Activated CD4-positive, alpha-beta T cell treated with anti-CD3 and anti-CD28 coated beads, Interleukin-2, amount 50 U/mL, for 1 hour (primary cell): ENCODE measurements at places on chromosomes 2 and 18.

DNA sequence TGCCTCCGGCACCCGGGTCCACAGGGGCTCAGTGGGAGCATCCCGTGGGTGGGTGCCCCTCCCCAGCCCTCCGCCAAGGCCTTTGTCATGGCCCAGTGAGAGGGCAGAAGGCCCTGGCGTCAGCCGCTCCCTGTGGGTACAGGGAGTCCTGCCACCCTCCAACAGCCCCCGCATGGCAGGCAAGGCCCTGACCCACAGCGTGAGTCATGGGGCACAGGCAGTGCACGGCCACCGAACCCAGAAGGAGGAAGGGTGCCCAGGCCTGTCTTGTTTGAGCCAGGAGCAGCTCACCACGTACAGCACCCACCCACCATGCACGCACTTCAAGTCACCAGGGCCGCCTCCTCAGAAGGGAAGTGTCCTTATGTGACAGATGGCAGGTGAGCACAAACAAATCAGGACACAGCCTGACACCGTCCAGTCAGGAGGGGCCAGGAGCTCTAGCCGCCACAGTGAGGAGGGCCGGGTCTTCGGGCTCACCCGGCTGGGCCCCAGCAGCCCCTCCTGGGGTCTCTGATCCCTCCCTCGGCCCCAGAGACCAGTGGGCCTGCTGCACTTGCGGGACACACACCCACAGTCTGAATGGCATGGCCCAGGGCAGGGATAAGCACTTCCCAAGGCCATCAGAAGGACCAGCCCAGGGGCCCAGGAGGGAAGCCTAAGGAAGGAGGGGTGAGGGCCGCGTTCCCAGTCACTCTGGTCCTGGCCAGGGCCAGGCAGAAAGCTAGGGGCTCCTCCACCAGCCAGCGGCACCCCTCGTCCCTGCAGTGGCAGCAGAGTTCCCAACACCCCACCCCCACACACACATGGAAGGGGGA lies 25.8 kb downstream of the BIN1 start:
- peak; percentile 45 for DNase-seq

GRCh38 chr18:41789001-41789400 lies 166.0 kb upstream of the PIK3C3 start:
- DNase-seq, result no peak

- DNase-seq, result no peak
These were observed 65.6 kb upstream of the REV1 start for GRCh38 chr2:99555404-99555803.

DNA sequence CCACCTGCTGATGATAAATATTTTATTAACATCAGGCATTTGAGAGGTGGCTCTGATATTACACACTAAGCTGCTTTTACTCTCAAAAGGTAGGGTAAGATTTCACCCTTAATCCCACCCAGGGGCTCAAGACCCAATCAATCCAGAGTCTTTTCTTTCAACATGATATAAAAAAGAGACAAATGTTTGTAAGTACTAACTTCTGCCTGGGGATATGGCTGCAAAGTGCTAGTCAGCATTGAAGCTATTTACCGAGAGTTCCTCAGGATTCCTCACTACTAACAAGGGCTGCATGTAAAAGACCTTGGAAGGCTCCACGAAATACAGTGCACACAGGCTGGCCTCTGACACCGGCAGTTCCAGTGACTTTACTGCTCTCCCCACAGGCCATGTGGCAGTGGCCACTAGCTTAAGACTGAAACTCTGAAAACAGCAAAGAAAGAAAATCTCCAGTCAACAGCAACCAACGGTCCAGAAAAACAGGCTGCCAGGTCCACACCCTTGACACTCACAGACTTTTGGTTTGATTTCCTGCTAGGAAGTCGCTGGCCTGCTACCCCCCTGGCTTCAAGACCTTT lies 11.2 kb downstream of the MREG start:
- DNase-seq, result no peak

DNA sequence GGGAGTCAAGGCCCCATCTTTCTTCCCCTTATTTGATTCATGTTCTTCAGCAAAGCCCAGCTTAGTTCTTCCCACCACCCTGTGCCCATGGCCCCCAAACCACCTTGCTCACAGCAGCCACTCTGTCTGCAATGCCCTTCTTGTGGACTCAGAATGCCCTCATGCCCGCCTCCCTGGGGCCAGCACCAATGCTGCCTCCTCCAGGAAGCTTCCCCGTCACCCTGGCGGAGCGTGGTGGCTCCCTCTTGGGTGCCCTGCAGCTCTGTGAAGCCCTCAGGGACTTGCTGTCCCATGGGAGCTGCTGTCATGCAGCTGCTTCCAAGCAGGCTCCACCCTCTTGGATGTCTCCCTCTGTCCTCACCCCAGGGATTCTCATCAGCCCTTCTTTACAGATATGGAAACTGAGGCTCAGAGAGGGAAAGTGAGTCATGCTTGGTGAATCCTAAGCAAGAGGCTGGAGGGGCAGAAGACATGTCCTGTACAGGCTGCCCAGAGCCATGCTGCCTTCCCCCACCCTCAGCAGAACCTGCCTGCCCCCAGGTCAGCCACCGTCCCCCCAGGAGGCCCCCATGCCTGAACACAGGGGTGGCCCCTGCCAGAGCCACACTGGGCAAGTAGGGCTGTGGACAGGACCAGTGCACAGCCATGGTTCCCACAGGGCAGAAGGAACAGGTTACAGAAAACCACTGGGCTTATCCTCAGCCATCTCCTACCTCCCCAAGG lies 11.8 kb upstream of the DUSP2 start:
- no peak for DNase-seq

- DNase-seq, result no peak
These were observed 123.7 kb downstream of the TNS1 start for GRCh38 chr2:217878915-217879590.

GRCh38 chr2:58535182-58535581 lies 294.1 kb upstream of the FANCL start:
- DNase-seq, result no peak

GRCh38 chr18:46048641-46049040 lies 23.4 kb downstream of the PSTPIP2 start:
- no peak for DNase-seq

- no peak for DNase-seq
These were observed 446.6 kb downstream of the IRS1 start for GRCh38 chr2:226352941-226353560.

GRCh38 chr2:236257136-236257535 lies 7.1 kb downstream of the ASB18 start:
- no peak for DNase-seq

- no peak for DNase-seq
These were observed 123.9 kb downstream of the RGPD3 start for GRCh38 chr2:106344302-106344701.

GRCh38 chr18:23377669-23378301 lies 75.3 kb upstream of the RIOK3 start:
- DNase-seq, result no peak

DNA sequence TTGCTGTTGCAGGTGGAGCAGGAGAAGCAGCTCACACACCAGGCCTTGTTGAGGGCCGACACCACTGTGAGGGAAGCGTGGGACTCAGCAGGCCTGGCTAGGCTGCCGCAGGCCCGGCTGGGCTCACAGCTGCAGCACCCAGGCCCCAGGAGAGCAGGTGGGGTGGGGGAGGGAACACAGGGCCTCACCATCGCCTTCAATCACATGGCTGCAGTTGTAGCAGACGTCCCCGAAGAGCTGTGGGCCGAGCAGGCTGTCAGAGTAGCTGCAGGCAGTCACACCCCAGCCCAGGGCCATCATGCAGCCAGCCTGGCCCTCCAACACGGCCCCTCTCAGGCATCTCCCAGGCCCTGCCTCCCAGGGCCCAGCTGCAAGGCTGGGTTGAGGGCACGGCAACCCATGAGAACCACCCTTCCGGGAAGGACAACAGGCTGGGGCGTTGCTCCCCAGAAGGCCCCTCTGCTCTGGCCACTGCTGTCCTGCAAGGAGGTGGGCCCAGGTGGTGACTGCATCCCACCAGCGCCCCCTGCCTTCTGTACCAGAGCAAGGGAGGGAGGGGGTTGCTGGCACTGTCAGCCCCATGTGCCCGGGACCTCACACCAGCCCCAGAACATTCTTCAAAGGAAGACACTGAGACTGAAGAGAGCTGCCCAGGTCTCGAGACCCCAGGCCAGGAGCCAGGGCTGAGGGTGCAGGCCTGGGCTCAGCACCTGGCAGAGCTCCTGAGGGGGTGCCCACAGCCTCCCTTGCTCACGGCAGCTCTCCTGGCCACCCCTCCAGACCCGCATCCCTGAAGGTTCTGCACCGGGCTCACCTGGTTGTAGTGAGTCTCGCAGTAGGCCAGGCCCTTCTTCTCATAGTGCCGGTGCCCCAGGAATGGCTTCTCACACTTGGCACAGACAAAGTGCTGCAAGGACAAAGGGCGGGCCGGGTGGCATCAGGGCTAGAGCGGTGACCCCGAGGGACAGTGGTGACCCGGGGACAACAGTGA lies 5.6 kb upstream of the GPR17 start:
- DNase-seq, result no peak

DNA sequence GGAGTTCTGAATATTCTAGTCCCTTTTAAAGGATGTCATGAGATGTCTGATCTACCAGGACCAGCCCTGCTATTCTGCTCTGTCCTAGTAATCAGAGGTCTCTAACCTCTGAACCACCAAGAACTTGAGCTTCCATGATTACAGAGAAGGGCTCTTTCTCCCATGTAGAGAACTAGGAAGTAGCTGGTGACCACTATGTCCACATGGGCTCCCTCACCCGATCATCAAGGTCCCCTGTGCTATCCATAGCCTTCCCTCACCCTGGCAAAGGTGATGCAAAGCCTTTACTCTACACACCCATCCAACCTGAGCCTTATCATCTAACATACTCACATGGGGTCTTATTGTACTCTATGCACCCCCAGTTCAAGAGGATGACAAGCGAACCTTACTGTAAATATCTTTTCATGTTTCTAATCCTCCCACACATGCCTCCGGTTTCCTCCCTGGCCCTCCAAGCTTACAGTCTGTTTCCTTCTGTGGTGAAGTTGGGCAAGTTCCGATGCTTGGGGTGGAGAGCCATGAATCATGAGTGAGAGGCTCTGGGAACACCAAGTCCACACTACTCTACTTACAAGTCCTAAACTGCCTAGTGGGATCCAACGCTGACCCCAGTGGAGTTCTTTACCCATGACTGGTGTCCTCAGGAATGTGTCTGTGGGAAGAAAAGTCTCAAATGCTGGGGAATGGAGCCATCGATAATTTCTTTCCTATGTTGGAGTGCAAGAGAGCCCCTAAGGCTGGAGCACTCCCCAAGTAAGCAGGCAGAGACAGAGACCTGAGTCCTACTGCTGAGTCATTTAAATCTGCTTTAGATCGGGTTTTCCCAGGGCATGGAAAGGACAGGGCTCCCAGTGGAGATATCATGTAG lies 73.3 kb upstream of the KLF7 start:
- no peak for DNase-seq

- no peak for DNase-seq
These were observed 180.1 kb downstream of the PRPF40A start for GRCh38 chr2:152537081-152537651.

DNA sequence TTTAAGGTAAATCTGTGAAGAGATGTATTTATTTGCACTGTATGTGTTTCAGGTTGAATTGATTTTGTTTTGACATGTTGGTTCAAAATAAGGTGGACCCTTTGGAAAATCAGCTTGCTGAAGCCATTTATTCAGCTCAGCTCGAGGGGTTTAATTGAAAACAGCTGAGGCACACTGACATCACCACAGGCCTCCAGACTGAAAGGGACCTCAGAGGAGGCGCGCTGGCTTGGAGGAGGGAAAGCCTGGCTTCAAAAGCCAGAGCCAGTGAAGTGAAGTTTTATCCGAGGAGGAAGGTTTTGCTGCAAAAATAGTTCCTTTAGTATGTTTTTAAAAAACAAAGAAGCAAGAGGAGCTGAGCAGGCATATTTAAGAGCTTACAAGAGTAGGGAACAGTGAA lies 26.9 kb upstream of the DNMT3A start:
- DNase-seq, result no peak

DNA sequence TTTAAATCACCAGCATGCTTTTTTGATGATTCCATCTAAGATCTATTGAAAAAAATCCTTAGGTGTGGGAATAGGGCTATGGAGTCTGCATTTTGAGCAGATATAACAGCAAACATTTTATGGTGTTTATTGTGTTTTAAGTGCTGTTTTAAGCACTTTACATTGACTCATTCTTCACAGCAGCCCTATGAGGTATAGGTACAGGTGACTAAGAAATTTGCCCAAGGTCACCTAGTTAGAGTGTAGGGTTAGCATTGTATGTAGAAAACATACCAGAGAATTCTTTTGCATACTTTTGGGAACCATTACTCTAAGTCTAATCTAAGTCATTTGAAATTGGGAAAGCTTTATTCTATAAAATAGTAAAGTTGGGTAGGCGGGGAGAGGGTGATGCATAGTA lies 31.3 kb downstream of the PPM1B start:
- DNase-seq, result no peak

- no peak for DNase-seq
These were observed 13.3 kb downstream of the PPP4R3B start for GRCh38 chr2:55604027-55604565.

GRCh38 chr18:32712860-32713259 lies 60.0 kb downstream of the KLHL14 start:
- DNase-seq, result no peak

- DNase-seq, result no peak
These were observed 277.1 kb upstream of the CCDC68 start for GRCh38 chr18:55236150-55236931.

GRCh38 chr2:101197215-101197745 lies 46.1 kb upstream of the TBC1D8 start:
- DNase-seq, result no peak

DNA sequence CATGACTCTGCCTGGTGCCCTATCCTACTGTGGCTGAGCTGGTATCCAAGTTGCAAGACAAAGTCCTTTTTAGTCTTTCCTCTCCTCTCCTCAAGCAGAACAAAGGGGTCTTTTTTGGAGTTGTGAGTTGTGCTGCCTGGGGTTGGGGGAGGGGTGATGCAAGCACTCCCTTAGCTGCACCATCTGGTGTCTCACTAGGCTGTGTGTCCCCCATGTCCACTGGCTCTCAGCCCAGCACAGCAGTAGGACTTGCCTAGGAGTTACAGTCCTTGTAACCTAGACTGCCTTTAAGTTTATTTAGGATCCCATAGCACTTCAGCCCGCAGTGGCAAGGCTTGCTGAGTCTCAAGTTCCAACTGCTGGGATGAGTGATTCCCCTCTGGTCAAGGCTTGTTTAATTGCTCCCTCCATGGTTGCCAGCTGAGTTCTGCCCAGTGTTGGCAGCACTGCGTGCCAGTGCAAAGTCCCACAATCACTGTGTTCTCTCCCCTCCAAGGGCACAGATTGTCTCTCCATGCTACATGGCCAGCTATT lies 13.2 kb upstream of the ILKAP start:
- no peak for DNase-seq

GRCh38 chr2:68917034-68917718 lies 35.5 kb downstream of the GKN2 start:
- no peak for DNase-seq

GRCh38 chr2:18871430-18871829 lies 282.1 kb upstream of the NT5C1B start:
- DNase-seq, result no peak

- no peak for DNase-seq
These were observed 137.9 kb downstream of the NAPG start for GRCh38 chr18:10663750-10664149.

DNA sequence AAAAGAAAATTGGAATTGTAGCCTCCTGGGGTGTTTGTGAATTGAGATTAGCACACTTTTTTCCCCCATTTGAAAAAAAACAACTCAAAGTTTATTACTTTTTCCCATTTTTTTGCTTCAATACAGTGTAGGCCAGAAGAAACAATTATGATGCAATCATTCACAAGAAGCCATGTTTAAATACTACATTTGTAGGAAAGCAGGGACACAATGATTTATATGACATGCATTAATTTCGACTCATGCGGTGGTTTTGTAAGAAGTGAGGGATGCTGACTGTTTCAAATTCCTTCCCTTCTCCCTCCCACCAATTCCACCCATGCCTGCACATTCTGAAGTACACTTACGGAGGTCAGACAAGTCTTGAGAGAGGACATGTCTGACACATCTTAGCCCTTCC lies 774.2 kb upstream of the FSHR start:
- DNase-seq, result no peak
